NCI-H2227 treated with DMSO at 0.1 percent for 48 hours (cell line): ENCODE measurements at places on chromosomes 1 and 21.

GRCh38 chr1:55131801-55132200 lies 83.4 kb downstream of the USP24 start:
- no peak for DNase-seq

- no peak for DNase-seq
Measured at GRCh38 chr1:41848216-41848952, 70.3 kb downstream of the HIVEP3 start.

- DNase-seq = no peak
Measured at GRCh38 chr1:45097944-45098343, 85.9 kb downstream of the UROD start.

- DNase-seq = no peak
Measured at GRCh38 chr1:231918239-231919015, 291.8 kb downstream of the DISC1 start.

- no peak for DNase-seq
Measured at GRCh38 chr1:54557671-54558355, 9.8 kb downstream of the ACOT11 start.

DNA sequence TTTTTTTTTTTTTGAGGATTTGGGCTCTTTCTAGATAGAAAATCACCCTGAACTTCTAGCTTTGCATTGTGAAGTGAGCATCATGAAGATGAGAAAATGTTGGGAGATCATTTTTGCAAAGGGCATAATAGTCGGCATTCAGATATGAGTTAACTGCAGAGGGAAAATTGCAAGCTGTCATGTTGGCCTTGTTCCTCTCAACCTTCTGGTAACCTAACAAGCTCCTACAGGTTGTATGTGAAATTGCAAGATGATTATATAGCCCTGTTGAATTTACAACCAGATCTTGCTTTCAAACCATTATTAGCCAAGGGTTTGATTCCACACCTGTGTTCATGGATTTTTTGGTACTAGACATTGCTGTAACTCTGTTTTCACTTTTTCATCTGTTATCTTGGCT lies 2.2 kb downstream of the ELOA start:
- no peak for DNase-seq

DNA sequence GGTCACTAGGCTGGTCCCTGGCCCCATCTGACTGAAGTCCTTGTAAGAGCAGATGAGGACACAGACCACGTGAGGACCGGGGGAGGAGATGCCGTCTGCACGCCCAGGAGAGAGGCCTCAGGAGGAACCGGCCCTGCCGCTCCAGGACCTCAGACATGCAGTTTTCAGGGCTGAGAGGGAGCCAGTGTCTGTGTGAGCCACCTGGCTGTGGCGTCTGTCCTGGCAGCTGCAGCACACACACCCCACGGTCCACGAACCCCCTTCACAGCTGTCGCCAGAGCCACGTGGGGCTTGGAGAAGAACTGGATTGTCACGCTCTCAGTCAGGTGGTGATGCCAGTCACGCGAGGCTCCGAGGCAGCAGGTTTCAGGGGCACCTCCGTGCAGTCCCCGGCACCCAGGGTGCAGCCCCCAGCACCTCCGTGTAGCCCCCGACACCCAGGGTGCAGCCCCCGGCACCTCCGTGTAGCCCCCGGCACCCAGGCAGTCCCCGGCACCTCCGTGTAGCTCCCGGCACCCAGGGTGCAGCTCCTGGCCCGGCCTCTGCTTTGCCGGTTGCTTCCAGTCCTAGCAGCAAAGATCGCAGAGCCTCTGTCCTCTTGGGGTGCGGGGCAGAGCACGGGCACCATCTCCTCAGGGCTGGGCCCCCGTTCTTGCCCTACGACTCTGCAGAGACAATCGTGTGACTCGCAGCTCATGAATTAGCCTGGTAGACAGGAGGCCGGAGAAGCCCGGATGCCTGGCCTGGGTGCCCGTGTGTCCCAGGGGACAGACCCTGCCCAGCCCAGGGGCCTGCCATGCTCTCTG lies 19.0 kb upstream of the SUMO3 start:
- DNase-seq = no peak

DNA sequence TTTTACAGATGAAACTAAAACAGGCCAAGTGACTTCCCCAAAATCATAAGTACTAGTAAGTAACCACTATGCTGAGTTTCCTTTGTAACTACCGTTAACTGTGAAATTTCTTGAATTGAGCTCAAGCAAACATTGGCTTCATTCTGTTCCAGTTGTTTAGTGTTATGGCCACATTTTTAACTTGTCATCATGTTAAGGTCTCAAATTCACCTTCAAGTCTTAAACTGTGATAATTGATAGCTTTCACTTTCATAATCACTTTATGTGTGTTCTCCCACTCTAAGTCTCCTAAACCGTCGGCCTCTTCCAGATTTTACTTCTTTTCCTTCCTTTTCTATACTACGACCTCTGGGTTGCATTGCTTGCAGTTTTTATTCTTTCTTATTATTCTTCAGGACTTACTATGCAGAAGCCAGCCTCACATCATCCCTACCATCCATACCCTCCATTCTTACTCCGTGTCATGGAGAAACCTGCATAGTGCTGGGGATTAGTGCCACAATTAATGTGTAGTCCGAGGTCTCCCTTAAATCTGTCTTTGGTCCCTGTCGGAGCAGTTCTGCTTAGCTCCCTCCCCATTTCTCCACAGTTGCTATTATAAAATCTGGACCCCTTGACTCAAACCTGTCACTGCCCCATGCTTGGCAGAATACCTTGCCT lies 5.8 kb downstream of the KIF1B start:
- no peak for DNase-seq

GRCh38 chr1:207004931-207005830 lies 27.4 kb downstream of the C1orf116 start:
- no peak for DNase-seq

DNA sequence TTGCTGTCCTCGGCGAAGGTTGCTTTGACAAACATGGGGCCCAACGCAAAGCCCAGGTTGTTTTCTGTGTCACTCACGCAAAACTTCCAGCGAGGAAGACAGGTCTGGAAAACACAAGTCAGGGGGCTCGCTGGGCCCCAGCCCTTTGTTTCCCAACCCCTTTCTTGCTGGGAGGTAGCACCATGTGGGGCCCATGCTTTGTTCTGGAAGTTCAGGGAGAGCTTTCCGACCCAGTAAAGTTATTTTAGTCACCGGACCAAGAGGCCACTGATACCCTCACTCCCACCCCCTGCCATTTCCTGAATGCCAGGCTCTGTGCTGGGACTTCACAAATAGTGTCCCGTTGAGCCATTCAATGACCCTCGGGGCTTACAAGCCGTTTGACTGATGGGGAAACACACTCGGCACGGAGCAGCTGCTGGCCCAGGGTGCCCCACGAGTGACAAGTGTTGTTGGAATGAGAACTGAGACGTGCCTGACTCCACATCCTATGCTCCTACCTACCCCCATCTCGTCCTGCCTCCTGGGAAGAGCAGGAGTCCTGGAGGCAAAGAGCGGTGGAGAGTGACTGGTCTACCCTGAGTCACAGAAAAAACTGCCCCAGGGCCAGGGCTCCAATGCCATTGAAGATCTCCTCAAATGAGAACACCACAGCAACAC lies 52.0 kb downstream of the ECE1 start:
- DNase-seq = no peak

GRCh38 chr1:29793653-29794348 lies 557.5 kb downstream of the PTPRU start:
- no peak for DNase-seq

DNA sequence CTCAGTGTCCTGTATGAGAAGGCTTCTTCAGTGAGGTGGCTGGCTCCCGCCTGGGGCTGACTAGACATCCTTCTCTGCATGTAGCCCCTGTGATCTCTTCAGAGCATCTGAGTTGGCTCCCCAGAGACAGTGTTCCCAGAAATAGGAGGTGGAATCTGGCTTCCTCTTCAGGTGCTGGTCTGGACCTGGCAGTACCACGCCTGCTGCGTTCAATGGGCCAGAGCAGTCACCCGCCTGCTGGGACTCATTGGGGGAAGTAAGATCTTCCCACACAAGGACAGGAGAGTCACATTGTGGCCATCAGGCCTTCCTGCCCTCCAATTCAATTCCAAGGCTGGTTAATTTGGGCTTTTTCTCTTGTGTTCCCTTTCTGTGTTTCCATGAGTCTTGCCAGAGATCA lies 51.0 kb downstream of the ADARB1 start:
- no peak for DNase-seq

GRCh38 chr1:55560266-55560665 lies 345.1 kb upstream of the USP24 start:
- DNase-seq = no peak

- DNase-seq = no peak
Measured at GRCh38 chr1:8841395-8841794, 24.0 kb upstream of the RERE start.

DNA sequence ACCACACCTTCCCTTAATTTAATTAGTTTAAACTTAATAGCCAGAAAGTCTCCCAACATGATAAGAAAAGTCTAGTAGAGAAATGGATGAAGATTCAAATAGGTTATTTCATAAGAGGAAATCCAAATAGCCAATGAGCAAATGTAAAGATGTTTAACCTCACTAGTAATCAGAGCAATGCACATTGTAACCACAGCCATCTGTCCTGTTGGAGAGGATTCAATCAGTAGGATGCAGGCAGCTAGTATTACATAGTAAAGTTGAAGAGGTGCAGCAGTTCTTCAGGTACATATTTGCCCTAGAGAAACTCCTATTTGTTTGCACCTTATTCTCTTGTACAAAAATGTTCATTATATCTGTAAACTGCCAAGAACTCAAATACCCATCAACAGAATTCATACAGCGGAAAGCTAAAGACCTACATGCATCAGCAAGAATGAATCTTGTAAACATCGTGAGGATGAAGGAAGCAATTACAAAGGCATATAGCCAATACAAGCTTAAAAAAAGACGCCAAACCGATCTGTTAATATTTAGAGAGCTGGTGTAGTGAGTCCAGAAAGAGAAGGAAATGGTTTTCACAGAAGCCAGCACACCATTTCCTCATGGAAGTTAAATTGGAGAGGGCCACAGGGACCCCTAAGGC lies 27.9 kb downstream of the DIP2A start:
- no peak for DNase-seq

DNA sequence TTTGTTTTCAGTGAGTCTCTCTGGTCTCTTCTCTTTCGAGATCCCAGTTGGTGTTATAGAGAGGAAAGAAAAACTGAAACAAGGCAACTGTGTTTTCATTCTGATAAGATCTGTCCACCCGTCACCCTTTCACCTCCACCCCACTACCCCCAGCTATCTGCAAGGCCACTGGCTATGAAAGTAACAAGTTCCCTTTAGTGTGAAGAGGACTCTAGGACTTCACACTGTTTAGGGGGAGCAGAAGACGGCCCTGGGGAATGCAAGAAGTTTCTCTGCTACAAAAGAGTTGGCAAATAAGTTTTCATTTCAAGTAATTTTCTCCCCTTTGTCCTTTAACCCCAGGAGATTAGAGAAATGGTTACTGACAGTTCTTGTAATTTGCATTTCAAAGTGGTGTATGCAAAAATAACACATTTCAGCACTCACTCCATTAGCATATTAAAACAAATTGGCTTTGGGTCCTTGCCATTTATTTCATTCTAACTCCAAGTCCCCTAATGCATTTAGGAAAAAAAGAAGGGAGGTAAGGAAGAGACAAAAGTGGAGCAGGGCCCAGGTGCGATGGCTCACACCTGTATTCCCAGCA lies 79.6 kb upstream of the PPM1J start:
- no peak for DNase-seq

DNA sequence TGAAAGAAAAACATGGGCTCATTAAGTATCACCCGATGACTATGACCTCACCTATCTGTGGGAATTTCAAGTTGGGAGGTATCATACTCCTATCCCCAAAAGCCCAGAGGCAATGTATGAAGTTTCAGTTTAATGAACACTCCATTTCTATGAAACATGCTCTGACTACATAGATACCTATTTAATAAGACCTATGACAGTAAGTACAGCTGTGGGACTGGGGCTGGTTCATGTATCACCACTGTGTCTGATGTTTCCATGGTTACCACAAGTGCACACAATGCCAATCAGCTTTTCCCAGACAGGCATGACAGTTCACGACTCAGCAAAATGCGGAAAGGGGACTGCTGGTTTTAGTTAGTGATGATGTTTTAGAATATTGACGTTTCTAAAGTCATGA lies 167.7 kb downstream of the SIPA1L2 start:
- no peak for DNase-seq

DNA sequence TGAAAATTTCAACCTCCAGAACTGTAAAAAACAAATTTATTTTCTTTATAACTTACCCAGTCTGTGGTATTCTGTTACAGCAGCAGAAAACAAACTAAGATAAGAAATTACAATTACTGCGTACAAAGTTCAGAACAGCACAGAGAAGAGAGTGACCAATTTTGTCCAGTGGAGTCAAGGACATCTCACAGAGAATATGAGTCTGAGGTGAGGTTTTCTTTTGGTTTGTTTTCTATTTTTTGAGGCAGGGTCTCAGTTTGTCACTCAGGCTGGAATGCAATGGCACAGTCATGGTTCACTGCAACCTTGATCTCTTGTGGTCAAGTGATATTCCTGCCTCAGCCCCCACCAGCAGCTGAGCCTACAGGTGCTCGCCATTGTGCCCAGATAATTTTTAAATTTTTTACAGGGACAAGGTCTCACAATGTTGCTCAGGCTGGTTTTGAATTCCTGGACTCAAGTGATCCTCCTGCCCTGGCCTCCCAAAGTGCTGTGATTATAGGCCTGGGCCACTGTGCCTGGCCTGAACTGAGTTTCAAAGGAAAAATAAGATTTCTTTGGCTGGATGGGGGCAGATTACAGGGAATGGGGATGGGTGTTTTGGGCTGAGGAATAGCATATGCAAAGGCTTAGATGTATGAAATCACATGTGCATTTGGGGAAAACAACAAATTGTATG lies 201.1 kb upstream of the USP24 start:
- DNase-seq = no peak

GRCh38 chr1:154553056-154554030 lies 5.1 kb downstream of the UBE2Q1 start:
- DNase-seq = no peak

- DNase-seq = peak; percentile 85
Measured at GRCh38 chr1:234975122-234975940, 153.3 kb downstream of the TOMM20 start.

DNA sequence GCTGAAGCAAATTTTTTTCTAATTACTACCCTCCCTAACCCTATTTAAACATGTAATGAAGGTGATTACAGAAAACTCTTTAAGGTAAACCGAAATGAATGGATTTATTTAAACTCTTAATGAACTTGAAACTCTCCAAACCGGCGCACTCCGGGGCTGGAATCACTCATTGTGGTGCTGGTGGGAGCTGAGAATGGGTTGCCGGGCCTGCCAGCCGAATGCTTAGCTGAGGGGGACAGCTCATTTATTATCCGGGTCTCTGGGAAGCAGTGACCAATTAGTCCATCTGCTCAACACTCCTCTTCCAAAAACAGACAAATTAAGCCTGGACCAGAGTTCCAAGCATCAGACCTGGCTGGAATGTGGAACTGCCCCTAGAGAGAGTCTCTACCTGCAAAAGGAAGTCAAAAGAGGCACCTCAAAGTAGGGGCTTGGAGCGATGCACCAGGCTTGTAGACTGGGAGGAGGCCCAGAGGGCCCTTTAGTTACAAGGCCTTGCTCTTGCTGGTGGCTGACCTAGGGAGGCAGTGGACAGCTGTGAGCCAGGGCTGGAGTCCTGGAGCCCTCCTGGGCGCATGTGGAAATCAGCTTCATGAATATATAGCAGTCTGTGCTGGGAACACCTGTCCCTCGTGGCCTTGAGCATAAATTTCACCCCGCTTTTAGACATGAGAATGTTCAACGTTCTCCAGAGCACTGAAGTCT lies 320.7 kb downstream of the AJAP1 start:
- DNase-seq = no peak

- no peak for DNase-seq
Measured at GRCh38 chr21:43588957-43589356, 70.3 kb downstream of the HSF2BP start.
